ENCODE measurements at places on chromosomes 7 and 10.
A peak's percentile ranks its signal among the peaks of the same experiment; 100 is the strongest.

- no peak for DNase-seq
Measured at GRCh38 chr10:100774876-100775275, 29.5 kb downstream of the PAX2 start.

DNA sequence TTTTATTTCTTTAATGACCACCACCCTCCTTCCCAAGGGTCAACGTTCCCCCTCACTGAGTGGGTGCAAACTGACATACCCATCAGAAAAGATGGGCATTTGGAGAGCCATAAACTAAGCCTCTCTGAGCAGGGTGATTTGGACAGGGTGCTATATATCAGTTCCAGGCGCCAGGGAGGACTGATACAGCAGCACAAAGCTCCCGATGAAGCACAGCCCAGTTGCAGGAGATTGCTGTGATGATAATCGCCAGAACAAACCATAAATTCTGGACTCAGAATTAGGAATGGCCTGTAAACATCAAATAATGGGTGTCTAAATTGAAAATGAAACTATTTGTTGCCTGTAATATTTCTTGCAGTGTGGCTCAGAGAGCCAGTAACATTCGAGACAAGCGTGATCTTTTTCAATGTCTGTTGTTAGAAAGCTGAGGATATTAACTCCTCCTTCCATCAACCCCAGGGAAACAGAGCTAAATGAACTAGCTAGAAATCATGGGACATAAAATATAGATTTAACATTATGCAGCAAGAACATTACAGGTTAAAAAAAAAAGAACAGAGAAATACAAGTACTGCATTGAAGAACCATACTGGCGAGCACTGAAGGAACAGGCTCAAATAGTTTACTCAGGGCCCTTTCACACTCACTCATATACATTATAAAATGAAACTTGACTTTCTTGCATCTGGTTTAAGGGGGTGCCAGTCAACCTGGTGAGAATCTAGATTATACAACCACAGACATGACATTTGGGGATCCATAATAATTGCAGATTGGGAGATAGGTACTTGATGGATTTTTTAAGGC, 137.5 kb upstream of the LRRTM3 start:
- no peak for DNase-seq

DNA sequence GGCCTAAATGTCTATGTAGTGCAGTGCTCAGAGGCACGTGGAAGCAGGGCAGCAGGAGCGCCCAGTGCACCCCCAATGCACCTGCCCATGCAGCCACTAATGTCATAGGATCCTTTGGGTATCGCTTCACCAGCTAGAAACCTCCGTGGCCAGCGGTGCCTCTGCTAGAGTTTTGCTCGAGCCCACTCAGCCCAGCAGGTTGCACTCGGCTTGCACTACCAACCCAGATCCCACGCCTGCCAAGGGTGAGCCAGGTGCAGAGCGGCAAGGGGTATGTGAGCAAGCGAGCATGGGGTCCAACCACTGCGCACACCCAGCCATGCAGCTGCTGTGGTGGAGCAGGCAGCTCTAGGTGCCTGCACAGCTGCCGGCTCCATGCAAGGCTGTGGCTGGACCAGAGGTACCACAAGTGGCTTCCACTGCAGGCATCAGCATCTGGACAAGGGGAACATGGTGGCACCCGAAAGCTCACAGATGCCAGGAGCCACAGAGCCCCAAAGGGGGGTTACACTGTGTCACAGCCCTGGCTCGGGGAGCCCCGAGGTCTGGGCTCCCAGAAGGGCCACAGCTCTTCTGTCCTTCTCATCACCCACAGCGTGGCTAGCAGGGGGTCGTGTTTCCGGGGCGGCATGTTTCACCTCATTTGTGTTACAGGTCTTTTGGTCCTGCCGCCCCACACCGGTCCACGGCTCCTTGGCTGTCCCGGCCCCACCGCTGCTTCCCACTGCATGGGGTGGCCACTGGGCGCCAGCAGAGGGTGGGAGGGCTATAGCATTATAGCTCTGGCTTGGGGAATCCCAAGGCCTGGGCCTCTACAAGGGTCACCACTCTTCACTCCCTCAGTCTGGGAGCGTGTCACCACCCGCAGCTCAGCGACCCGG, 2.3 kb upstream of the NCAPG2 start:
- no peak for DNase-seq

GRCh38 chr7:106190589-106191330, 78.6 kb upstream of the SYPL1 start:
- DNase-seq, result no peak

DNA sequence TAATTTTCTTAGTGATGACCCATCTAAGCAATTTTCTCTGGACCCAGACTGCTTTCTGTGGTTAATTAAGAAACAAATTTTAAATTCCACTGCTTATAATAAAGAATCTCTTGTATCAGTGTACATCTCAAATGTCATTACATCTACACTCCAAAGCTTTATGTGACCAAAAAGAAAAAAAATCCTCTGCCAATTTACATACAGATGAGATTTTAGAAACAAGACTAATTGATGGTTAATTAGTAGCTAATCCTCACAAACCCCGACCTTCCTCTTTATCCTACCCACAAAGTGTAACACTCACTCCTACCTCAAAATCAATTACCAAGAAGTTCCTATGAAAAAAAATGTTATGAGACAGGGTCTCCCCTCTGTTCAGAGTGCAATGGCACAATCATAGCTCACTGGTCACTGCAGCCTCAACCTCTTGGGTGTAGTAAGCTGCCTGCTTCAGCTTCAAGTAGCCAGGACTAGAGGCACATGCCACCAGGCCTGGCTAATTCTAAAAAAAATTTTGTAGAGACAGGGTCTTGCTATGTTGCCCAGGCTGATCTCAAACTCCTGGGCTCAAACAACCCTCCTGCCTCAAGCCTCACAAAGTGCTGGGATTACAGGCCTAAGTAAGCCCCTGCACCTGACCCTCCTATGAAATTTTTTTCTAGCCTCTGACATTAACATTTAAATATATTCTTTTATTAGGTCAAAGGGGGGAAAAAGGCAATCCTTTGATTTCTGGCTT, 14.8 kb downstream of the KIF5B start:
- DNase-seq, result no peak

DNA sequence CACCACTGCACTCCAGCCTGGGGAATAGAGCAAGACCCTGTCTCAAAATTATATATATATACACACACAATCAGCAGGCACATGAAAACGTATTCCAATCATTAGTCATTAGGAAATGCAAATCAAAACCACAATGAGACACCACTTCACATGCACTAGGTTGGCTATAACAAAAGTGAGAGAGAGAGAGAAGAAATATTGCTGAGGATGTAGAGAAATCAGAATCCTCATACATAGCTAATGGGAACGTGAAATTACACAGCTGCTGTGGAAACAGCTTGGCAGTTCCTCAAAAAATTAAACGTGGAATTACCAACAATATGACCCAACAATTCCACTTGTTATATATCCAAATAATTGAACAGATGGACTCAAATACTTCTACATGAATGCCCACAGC, 43.3 kb upstream of the CNNM1 start:
- no peak for DNase-seq

- DNase-seq, result peak; percentile 68
Measured at GRCh38 chr7:138097064-138097741, 20.9 kb downstream of the AKR1D1 start.

GRCh38 chr7:149871576-149871975, 2.2 kb upstream of the ATP6V0E2 start:
- DNase-seq, result no peak

DNA sequence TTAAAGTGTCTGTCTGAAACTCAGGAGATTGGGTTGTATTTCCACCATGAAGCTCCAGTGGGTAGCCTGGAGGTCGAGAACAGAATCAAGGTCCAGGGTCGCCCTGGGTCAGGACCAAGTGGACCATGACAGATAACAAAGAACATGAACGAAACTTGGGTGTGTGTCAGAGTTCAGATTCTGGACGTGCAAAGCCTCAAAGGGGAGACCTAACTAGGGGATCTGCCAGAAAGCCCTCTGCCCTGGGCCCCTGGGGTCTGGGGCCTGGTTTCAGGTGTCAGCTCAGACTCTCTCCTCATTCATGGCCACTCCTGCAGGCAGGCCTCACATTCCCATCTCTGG, 1.6 kb downstream of the RASSF4 start:
- no peak for DNase-seq

DNA sequence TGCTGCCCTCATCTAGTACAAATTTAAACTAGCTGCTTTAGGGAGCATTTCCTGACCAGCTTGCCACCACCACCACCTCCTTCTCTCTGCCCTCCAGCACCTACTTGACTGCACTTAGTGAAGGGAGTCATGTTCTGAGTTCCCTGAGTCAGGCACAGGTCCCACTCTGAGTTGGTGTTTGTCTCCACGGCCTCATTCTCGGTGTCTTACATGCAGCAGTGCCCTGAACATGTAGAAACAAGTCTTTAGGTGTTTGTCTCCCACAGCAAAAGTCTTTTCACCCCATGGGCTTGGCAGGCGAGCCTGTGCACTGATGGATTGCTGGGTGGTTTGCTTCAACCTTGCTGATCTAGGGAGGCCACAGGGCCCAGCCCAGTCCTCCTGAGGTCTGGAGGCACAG, 16.9 kb downstream of the TSPAN14 start:
- no peak for DNase-seq

DNA sequence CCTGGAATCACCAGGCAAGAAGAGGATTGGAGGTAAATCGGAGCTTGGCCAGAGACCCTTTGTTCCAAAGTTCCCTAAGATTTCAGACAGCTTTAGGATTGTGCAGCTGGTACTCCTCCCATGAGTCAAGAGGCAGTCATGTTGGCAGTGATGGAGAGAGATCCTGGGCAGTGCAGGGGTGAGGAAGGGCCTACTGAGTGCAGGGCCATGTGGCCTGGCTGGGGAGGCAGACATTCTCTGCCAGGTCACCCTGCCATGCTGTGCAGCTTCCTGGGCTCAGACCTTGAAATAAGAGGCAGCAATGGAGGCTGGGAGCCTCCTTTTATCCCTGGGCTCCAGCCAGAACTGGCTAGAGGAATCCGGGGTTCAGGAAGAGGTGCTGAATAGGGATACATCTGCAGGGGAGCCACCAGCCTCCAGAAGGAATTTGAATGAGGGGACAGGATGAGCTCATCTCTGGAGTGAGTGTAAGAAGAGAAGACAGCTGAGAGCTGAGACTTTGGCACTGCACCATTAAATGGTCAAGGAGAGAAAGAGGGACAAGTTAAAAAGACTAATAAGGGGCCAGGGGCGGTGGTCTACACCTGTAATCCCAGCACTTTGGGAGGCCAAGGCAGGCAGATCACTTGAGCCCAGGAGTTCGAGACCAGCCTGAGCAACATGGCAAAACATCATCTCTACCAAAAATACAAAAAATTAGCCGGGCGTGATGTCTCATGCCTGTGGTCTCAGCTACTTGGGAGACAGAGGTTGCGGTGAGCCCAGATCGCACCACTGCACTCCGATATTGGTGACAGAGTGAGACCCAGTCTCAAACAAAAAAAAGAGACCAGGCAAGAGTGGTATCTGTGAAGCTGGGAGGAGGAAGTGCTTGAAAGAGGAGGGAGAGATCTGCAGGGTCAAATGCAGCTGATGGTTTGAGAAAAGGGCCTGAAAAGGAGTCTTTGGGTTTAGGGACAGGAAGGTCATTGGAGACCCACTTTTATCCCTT, 12.0 kb downstream of the SFTPD start:
- DNase-seq, result no peak

DNA sequence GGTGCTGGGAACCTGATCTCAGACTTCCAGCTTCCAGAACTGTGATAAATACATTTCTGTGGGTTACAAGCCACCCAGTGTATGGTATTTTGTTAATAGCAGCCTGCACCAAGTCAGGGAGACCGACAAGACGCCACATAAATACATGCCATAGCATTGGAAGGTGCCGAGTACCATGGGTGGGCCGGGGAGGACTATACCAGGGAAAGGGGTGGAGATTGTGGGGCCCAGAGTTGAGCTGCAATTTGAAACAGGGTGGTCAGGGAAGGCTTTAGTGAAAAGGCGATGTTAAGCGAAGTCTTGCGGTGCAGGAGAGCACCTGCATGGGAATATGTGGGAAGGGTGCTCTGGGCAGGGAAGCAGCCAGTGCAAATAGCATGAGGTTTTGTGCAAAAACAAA, 88.9 kb upstream of the LRRC4 start:
- no peak for DNase-seq

DNA sequence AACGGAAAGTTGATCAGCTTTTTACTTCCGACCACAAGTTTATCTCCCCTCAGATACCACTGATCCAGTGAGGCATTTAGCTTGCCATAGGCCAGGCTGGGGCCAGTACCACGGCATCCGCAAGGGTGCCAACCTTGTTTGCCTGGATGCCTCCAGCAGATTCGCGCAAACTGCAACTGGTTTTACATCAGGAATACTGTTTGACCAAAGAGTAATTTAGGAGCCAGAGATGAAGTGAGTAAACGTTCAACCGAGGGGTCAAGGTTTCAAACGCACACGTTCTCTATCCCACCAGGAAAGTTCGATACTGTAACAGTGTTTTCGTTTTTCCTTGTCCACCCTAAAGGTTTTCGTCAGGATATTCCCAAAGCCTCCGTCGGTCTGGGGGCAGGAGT, 266 bp upstream of the MDFIC start:
- DNase-seq, result no peak

DNA sequence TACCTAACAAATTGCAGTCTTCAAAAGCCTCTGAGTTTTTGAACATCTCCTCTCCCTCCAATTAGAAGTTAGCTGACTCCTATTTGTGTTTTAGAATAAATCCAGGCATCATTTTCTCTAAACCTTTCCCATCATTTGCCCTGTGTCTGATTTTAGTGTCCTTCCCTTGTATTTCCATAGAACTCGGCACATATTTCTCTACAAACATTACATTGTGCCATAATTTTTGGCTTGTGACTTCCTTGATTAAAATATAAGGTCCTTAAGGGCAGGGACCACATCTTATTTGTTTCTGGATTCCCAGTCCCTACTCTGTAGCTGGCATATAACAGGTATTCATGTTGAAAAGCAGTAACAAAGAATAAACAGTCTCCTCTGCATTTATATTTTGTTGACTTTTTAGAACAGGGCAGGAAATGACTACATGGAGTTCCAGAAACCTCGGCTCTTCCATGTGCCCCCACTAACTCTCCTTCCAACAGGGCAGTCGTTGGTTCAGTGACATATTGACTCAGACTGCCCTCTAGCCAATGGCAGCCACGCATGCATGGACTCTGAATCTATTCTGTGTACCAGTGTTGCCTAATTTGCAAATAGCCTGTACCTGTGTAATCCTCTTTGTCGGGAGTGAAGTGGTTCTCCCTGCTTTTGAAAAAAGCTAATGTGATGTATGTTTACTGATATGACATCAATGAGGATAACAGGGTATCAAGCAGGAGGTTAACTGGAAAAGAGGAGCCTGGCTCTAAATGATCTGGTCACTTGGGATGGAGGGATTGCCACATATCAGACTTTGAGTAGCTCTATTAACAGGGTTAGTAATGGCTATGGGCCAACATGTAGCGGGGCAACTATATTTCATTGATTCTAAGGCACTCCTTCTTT, 19.8 kb upstream of the CPN1 start:
- peak; percentile 11 for DNase-seq

Data from SHP77 (cell line).